ENCODE measurements at places on chromosomes 12 and 14.

DNA sequence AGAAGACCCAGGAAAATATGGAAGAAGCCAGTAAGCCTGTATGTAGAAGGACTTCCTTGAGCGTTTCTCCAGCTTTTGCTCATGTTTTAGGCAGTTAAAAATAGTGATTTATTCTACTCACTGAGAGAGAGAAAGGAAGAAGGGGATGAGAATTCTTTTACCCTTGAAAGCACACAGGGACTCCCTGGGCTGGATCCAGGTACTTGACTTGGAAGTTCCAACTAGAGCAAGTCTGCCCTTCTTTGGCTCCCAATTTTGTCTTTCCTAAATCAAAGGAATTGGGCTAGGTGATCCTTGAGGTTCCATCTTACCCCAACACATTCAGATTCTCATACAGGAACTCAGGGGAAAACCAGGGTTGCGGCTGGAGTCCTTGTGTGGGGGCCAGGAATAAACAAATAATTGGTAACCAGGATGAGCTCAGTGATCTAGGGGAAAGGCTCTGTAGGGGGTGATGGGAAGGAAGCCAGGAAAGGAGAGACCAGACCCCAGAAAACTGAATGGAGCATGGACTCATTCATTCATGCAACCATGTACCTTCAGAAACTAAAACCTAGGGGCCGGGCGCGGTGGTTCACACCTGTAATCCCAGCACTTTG lies 11.5 kb upstream of the ITGA5 start:
- no peak for DNase-seq

GRCh38 chr14:101900253-101900652 lies 64.1 kb upstream of the DYNC1H1 start:
- no peak for DNase-seq

DNA sequence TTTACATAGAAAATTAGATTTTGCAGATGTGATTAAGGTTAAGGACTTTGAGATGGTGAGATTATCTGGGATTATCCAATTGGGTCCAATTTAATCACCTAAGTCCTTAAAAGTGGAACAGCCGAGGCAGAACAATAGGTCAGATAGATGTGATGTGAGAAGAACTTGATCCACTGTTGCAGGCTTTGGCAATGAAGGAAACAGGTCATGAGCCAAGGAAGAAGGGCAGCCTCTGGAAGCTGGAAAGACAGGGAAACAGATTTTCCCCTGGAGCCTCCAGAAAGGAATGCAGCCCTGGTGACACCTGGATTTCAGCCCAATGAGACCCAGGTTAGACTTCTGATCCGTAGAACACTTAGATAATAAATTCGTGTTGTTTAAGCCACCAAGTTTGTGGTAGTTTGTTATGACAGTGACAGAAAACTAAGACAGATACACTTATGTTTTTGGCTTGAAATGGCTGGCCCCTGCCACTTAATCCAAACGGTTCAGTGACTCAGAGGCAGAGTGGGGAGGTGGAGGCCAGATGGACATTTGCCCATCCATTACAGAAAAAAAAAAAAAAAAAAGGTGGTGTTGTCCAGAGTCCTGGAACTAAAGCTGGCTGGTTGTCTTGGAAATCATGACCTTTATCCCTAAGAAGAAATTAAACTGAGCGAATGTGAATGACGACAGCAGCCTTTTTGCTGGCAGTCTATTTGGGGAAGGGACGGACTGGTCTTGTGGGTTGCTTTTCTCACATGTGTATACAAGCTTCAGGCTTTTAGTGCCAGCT lies 181.9 kb upstream of the NRXN3 start:
- no peak for DNase-seq

DNA sequence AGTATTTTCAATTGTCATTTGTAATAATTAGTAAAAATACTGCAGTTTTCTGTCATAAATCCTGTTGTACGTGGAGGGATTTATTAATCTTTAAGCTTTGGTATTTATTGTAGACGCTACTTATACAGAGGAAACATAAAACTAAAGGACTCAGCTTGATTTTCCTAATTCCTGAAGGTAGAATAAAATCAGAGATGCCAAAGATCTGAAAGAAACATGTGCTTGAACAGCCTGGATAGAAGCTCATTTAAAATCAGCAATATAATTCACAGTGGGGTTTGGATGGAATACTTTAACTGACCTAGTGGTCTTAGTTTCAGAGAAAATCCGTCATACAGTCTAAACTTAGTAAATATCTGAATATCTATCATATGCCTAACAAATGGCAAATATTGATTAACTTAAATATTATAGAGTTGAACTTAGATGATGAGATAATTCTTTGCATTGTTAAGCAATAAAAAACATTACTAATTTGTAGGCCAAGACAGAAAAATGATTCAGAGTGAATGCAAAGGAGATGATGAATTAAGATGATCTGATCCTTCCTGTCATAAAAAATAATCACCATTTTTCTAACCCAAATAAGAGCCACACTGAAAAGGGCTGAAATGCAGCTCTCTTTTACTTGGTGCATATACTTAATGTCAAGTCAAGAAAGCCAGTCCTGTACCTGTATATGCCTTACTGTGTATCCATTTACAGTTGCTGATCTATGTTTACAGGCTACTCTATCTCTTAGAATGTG lies 397.1 kb upstream of the DCN start:
- DNase-seq, result no peak

DNA sequence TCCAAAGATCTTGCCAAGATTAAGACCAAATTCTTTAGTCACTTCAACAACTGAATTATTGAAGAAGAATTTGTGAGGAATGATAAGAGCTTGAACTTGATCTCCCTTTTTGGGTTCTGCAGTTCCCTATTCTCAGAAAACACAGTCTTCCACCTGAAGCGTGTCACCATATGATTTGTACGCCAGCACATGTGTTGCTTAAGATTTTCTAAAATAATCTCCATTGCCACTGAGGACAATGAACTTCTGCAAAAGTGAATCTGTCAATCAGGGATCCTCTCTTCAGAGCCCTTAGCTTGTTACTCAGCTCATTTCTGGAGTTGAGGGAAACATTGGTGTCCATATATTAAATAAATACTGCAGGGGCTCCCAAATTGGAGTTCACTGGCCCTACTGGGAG lies 4.2 kb upstream of the SPIC start:
- DNase-seq, result no peak

DNA sequence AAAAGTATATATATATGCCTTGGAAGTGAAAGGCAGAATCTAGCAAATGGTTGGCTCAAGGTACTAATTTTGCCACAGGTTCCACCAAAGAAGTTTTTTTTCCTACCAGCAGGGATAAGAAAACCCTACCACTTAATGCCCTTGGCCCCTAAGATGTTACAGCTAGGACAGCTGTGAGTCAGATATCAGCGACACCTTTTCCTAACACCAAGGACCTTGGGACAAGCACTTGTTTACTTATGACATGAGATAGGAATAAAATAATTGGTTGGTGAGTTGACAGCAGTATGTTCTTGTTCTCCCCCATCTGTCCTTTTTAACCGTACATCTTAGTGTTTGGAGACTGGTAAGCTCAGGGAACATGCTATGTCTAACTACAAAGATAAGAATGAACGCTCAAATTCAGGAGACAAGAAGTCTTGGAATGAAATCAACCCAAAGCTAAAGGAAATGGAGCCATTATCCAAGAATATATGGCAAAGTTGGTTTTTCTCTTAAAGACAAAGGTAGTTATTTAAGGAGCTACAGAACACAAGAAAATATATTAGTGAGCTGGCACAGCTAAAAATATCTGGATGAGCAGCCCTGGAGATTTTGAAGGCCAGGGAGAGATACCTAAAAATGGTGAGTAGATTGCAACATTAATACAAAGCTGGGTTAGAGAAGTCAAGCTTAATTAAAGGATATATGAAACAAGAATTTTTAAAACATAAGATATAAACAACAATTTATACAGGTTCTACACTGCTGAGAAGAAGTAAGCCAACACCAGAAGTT lies 126.8 kb downstream of the TMTC1 start:
- no peak for DNase-seq

DNA sequence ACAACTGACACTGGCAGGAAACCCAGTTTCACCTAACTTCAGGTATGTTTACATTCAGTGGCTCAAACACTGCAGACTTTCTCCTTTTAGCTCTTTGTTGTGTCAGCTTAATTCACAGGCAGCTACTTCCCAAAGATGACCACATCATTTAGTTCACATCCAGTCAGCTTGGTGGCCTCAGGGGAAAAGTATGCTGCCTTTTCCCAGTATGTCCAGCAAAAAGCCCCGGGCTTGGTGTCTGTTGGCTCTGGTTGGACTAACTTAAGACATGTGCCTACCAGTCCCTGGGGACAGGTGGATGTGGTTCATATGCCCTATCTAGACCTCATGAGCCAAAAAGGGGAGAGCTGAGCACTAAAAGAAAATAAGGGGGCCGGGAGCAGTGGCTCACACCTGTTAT lies 56.4 kb downstream of the GOLGA5 start:
- DNase-seq, result no peak

DNA sequence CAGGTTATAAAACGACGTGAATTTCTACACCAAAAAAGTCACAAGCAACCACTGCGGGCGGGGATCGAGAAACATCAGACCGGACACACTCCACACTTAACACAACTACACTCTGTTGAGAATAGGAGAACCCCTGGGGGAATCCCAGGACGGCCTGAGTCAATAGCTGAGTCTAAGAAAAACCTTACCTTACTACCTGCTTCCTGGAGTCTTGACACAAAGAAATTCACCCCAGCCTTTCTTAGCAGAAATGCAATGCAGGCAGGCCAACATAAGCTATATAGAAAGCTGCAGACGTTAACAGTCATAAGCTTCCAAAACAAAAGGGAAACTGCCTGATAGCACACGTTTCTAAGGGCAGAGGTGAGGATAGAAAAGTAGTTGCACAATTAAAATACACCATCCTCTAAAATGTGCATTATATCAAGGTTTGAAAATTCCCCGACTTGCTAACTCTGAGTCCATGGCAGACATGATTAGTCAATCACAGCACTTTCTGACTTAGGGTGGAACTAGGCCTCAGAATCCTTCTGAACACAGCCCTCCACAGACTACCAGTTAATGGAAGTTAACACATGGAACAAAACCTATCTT lies 68.0 kb downstream of the CCDC88C start:
- DNase-seq, result no peak

DNA sequence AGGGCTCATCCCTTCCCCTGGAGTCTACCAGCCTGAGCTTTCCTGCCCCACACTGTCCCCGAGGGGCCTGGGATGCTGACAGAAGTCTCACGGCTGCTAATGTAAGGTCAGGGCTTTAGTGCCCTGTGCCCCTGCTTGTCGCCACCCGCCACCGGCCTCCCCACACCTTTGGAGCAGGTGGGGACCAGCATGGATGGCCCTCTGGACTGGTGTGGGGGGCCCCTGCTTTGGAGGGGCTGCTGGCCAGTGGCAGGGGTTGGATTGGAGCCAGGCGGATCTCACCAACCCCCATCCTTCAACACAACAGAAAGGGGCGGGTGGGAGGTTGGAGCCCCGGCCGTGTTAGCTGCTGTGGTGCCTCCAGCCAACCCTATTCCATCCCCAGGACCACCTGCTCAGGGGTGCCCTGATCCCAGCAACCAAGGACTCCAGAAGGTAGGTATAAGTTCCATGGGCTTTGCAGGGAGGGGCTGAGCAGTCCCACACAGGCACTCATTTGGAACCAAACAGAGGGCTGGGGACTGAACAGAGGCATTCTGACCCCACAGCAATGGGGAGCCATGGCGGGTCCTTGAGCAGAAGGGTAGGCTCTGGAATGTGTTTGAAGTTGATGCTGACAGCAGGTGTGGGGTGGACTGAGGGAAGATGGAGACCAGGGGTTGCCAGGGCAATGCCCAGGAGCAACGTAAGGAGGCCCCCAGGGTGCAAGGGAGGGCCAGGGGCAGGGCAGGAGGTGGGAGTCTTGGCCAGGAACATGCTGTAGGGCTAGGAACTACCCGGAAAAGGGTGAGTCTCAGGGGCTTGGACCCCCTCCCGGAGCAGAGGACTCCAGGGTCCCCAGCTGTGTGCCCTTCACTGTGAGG lies 145.1 kb upstream of the C14orf180 start:
- no peak for DNase-seq

DNA sequence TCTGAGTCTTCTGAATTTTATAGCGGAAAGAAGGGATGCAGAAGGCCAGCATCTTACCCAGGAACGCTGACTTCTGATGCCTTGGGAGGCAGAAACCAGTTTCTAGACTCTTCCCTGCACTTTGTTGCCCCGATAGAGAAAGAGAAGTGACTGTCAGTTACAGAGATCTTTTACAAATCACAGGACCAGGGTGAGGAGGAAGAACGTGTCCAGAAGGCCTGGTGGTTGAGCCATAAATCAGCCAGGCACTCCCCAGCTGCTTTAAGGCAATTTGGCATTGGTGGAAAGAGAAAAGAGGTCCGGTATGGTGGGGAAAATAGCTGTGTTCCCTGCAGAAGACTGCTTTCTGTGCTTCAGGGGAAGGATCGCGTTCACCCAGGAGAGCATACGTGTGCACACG lies 88.7 kb upstream of the KCNA1 start:
- no peak for DNase-seq

- peak; percentile 33 for DNase-seq
These were observed 50.1 kb downstream of the KLRG1 start for GRCh38 chr12:9039397-9039977.

- DNase-seq, result no peak
These were observed 19.4 kb downstream of the EGLN3 start for GRCh38 chr14:33931461-33931860.

- DNase-seq, result no peak
These were observed 4.8 kb downstream of the NOPCHAP1 start for GRCh38 chr12:104990950-104991349.

DNA sequence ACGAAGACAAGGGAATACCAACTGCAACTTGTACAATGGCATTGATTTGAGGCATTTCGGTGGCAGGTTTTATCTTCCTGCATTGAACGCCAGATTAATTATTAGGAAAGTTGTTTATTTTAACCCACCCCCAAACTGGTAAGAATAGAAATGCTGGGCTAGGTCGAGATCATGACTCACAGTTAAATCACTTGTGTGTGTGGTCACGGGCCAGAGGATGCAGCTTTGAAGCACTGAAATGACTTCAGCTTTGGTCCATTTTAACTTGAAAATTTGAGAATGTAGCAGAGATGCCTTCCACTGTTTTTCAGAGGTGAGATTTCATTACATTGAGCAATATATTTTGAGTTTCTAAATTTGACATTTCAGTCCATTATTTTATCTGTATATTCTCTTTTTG lies 23.6 kb upstream of the KCNH3 start:
- DNase-seq, result no peak

Measured in GM18507 (cell line).